ENCODE measurements at places on chromosomes 4 and X.
A peak's percentile ranks its signal among the peaks of the same experiment; 100 is the strongest.

DNA sequence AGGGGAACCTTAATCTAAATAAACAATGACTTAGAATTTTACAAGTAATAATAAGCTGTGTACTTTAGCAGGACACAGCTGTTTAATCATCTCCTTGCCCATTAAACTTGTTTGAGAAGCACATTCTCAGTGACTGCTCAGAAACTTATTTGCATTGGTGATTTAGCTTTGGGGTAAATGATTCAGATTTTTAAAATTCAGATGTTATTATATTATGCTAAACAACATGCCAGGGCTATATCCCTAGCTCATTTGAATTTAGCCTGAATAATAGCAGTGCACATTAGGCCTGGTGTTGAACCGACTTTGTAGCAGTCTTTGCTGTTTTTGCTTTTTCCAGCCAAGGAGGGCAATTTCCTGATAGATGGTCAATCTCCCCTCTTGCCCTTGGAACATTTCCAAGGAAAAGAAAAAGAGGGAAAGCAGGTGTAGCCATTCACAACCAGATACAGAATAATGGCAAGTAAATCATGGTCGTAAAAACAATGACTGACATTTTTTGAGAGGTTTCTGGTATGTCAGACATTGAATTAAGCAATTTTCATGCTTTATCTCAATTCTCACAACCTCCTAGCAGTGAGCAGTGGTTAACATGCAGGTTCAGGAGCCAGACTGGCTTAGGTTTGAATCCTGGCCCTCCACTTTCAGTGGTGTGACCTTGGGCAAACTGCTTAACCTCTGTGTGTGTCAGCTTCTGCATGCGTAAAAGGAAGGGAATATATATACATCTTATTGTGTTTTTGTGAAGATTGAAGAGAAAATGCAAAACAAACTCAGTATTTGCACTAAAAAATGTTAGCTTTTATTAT is 16.8 kb downstream of the ARHGEF38 start:
- no peak for DNase-seq

GRCh38 chr4:186217733-186218293 is 9.5 kb upstream of the KLKB1 start:
- no peak for DNase-seq

DNA sequence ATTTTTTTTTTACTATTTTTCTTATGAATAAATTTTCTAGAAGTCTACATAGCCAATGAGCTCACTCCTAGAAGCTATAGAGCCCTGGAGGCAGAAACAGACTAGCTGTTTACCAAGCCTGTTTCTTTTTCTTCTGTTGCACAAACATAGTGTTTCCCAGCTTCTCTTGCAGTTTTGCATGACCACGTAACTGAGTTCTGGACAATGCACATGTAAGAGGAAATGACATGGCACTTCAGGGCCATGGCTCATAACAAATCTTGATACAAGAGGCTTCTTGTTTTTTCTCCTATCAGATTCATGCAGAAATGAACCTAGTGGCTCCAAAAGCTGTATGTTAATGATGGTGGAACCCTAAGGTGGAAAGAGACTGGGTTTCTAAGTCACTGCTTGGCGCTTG is 127.4 kb downstream of the ZNF330 start:
- DNase-seq = no peak

DNA sequence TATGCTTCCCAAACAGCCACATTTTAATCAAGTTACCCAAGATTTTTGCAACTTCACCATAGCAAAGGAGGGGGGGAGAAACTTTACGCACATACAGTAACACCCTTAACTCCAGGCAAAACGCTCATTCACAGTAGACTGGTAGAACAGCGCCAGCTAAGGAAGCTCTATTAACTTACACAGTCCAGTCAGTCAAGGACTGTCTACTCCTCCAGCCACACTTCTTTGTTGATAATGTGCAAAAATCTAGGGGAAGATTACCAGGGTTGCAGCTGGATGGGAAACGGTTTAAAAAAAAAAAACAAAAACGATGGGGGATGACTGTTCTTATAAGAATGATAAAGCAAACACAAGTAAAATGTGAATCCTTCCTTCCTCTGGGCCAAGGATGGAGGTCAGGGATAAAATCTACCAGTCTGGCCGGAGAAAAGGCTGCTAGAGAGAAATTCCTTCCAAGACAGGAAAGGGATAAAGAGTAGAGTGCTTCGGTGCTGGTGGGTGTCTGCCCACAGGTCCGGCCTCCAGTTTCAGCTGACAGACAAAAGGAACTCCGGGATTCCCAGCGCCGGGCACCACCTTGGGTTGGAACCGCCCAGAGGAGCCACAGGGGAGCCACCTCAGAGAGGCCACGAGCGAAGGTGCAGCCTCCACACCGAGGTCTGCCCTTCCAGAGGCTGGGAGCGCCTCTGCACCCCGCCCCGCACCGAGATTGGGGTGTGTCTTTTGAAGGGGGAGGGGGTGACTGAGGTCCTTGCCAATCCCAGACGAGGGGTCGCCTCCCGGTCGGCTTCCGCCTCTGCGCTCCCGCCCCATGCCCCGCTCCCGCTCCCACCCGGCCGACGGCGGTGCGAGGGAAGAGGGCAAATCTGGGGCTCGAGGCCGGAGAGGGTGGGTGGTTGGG is 811 bp downstream of the ANKRD50 start:
- peak; percentile 39 for DNase-seq

GRCh38 chr4:182839256-182839655 is 77.9 kb downstream of the DCTD start:
- DNase-seq = no peak

DNA sequence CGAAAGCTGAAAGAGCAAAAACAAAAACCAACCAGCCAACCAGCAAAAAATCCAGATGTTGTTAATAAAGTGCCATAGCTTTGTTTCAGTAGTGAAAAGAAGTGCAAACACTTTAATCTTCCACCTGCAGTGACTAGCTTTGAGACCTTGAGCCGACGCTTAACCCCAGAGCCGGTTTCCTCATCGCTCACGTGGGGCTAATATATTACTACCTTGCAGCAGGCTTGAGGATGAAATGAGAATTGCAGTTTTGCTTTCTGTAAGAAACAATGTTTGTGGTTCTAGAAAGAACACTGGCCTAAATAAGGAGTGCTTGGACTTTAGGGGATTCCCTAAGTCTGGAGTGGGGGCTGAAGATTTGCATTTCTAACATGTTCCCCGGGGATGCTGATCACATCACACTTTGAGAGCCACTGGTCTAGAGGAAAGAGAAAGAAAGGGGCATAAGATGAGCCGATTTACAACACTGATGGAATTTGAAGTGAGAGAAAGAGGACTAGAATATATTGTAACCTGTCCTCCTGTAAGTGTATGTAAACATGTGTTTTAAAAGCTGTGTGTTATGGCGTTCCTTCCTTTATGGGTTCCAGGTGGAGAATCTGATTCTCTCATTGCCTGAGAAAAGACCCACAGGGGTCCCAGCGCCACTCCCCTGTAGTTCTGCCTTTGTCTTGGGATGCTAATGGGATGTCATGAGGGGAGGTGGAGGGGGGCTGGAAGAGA is 1.4 kb downstream of the FGF2 start:
- no peak for DNase-seq

- no peak for DNase-seq
Measured at GRCh38 chrX:72045552-72046277, 86.0 kb downstream of the RTL5 start.

DNA sequence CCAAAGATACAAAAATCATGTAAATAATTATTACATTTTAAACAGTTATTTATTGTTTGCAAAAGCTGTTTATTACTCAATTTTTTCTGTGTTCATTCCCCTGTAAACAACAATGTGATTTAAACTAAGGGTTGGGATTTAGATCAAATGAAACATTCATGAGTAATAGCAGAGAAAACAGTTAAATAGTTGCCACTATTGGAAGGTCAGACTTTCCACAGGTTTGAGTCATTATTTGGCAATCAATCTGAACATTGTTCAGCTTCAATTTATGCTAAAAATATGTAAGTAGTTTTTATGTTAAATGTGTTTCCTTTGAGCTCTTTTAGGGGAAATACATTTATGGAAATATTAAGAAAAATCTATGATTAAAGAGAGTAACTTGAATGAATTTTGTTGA is 144.9 kb downstream of the STIM2 start:
- DNase-seq = no peak

- no peak for DNase-seq
Measured at GRCh38 chr4:37664696-37665095, 21.5 kb downstream of the RELL1 start.

GRCh38 chr4:86965019-86965976 is 30.5 kb downstream of the AFF1 start:
- no peak for DNase-seq

DNA sequence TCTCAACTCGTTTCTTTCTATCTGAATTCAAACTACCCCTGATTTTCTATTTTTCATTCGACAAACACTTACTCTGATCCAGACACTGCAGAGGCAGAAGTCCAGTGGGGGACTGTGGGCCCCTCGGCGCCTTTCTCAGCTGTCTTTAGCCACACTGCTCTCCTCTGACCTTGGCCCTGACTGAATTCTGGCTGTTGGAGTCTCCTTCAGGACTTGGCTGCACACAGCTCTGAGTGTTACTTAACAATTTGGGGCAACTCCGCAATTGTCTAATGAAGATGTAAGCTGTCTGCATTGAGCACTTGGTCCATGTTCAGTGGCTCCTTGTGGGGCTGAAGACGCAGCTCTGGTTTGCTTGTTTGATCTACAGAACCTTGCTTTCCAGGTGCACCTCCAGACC is 57.3 kb upstream of the ACSL1 start:
- no peak for DNase-seq

Data from caudate nucleus (tissue), 63 donors.